ENCODE measurements at places on chromosomes 5 and 9.

DNA sequence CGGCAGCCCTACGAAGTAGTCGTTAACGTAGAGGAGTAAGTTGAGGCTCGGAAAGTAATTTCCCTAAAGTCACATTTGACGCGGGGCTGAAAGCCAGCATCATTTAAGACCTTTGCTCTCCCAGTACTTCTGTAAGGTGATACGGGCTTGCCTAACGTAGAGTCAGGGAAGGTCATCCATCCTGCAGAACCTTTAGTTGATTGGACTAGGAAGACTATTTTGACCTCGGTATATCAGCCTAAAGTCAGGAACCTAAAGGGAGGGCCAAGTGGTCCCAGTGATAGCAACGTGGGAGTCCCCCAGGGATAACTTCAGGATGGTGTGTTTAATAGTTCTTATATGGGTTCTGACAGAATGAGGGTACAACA, 657 bp downstream of the NUP214 start:
- DNase-seq, result peak; percentile 8

GRCh38 chr5:54902791-54903473, 82.5 kb downstream of the ESM1 start:
- DNase-seq, result no peak

GRCh38 chr5:178111925-178112324, 1.4 kb upstream of the N4BP3 start:
- no peak for DNase-seq

GRCh38 chr5:61599370-61600122, 267.5 kb downstream of the ZSWIM6 start:
- no peak for DNase-seq

DNA sequence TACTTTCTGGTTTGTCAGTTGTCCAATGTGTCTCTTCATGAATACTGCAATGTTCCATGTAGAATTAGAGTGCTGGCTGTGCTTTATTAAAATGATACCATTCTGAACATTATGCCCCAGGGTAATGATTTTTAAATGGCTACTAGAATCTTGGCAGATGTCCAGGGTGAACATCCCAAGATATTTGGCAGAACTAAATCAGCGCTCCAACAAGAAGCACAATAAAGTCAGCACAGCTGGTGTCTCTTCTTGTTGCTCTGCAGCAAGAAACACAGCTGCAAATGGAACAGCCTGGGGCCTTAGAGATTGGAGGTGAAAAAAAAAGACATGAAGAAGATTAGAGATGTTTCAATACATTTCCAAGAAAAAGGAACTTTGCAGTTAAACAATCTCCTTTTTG, 248.3 kb downstream of the CDH18 start:
- DNase-seq, result no peak

DNA sequence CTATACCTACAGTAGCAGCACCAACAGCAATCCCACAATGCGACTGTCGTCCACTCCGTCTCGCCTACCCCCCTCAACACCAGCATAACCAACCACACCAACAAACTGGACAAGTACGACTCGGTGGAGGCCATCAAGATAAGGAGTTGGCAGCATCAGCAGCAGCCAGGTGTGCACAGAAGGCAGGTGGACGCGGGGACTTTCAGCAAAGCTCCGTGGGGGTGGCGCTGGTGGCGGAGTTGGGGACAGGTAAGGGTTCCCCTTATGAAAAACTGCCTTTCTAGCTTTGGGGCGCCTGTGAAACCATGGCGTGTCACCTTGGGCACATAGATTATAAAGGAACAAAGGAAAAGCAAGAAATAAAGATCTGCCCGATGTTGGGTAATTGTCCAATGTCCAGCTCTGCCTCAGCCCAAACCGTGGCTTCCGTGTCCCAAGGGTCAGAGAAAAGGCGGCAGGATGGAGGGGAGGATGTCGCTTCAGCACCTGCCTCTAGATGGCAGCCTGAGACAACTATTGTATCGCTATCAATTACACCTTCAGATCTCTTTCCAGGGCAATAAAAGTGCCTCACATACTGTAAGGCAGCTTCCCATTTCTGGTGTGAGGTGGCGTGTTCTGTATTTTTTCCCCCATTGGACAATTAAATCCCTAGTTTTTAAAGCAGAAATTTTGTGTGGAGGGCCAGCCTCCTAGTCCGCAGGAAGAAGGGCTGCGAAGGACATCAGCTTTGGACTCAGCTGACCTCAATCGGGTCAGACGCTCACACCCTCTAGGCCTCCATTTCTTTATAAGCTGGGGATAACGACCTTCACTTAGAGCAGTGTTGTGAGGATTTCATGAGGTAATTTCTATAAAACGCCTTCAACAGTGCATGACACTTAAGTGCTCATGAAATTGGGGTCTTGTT, 58.8 kb downstream of the MTRR start:
- peak; percentile 54 for DNase-seq

DNA sequence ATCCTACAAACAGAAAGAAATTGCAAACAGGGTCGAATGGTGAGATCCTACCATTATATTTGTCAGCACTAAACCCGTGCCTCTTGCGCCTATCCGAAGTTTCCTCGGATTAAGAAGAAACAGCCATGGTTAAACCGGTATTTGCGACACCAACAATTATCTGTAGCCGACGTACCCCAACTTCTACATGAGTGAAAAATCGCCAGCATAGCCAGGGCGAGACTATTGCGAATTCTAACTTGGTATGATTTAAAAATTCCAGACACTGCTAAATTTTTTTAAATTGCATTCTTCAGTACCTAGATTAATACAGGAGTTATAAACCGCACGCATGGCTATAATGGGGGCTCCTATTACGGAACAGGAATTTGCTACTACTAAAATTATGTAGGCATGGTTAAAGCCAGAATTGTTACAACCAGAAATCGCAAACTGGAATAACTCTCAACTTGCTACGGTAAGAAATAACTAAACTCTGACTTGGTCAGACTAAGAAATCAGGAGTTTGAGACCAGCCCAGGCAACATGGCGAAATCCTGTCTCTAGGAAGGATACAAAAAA, 25.3 kb upstream of the ANXA2R start:
- DNase-seq, result peak; percentile 47

GRCh38 chr9:114606597-114607207, 4.4 kb upstream of the TMEM268 start:
- peak; percentile 65 for DNase-seq

DNA sequence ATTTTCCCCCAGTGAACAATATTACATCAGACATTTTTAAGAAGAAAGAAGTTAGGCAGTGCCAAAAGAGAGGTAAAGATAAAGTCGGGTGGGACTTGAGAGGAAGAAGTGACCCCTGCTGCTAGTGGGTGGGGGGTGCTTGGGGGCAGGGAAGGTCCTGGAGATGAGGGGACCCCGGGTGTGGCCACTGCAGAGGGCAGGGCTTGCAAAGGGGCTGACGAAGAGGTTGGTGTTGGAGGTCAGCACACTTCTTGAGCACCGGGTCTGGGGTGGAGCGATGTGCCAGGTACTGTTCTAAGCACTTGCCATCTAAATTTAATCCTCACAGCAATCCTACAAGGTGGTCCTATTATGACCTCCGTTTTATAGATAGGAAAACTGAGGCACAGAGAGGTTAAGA, 62.0 kb downstream of the AMBP start:
- no peak for DNase-seq

GRCh38 chr9:33850677-33851076, 33.7 kb downstream of the UBE2R2 start:
- DNase-seq, result no peak
